Activated CD4-positive, alpha-beta T cell treated with anti-CD3 and anti-CD28 coated beads, Interleukin-2, Interleukin-4, amounts not matched to agents 100 ng/mL and 50 ng/mL, durations not matched to agents 16 hours and 8 hours (primary cell): ENCODE measurements at places on chromosomes 13 and 19.
A peak's percentile ranks its signal among the peaks of the same experiment; 100 is the strongest.

GRCh38 chr19:40251244-40251643 lies 24.8 kb upstream of the CCNP start:
- DNase-seq: no peak

GRCh38 chr13:94661406-94661805 lies 50.9 kb downstream of the SOX21 start:
- DNase-seq: no peak

DNA sequence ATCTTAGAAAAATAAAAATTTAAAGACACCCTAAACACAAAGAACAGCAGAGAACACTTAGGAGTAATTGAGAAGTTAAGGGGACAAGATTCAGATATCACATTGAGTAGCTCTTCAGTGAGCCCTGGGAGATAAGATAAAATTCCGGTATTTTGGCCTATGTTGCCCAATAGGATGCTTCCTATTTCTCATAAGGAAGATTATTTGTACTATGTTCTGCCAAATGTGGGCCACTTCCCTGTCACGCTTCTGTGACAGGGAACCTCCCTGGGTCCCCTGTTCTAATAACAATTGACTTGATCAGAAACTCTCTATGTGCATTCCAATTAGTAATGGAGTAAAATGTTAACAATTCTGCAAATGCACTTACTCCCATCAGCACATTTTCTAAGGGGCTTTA lies 310.7 kb downstream of the MYO16 start:
- no peak for DNase-seq

DNA sequence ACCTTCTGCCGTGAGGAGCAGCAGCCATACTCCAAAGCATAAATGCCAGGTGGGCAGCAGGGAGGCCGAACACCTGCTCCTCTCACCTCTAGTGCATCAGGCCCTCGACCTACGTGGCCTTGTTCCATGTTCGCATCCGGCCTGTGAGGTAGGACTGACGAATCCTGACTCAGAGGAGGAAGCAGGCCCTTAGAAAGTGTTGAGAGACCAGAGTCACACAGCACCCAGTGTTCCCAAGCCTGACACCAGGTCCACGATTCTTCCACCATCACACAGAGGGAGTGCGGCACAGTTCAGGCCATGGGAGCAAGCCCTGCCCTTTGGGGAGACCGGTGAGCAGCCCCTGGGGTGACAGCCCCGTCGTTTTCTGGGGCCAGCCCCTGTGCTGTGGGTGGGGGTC lies 14.7 kb downstream of the ATP12A start:
- DNase-seq: no peak

DNA sequence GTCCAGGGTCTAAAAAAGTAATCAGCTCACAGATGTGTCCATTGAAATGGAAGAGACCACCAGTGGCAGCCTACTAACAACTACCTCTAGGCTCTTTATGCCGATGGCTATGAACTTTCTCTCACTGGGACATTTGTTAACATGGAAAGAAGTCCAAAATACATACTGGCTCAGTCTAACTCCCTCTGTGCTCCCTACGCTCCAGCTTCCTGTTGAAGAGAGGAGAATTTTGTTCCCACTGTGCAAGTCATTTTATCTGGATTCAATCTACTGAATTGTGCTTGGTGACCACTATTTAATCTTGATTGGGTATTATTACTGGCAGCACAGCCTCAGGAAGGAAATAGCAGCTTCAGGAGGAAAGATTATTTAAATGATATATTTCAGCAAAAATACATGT lies 128.8 kb upstream of the ARGLU1 start:
- DNase-seq: no peak

DNA sequence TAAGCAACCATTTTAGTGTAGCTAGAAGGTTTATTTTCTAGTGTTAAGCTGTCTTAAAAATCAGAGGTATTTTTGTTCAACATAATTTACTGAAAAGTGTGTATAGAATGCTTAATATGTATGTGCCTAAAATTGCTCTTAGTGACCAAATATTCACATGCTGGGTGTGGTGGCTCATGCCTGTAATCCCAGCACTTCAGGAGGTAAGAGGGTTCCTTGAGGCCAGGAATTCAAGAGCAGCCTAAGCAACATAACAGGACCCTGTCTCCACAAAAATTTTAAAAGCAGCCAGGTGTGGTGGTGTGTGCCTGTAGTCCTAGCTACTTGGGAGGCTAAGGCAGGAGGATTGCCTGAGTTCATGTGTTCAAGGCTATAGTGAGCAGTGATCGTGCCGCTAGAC lies 120.9 kb upstream of the FRY start:
- no peak for DNase-seq

GRCh38 chr19:14148751-14149410 lies 12.5 kb upstream of the ASF1B start:
- no peak for DNase-seq

DNA sequence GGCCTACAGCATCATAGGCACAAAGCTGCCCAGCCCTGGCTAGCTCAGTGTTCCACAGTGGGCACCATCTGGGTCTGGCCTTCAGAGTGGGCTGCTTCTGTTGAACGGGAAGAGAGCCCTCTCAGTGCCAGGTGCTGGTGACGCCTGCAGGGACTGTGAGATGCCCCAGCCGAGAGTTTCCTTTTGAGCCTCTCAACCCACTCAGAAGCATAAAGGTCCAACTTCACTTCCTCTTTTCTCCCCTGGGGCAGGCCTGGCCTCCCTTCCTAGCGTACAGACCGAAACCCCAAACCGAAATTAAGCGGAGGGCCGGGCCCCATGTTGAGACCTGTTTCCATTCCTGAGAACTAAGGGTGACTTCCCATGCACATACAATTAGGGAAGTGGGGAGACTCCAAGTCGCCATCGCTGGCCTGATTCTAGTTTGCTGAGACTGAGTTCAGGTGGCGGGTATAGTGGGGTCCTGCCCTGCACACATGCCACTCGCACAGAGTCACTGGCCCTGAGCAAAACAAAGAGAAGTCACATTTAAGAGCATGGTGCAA lies 6.9 kb downstream of the RAB8A start:
- peak; percentile 89 for DNase-seq

DNA sequence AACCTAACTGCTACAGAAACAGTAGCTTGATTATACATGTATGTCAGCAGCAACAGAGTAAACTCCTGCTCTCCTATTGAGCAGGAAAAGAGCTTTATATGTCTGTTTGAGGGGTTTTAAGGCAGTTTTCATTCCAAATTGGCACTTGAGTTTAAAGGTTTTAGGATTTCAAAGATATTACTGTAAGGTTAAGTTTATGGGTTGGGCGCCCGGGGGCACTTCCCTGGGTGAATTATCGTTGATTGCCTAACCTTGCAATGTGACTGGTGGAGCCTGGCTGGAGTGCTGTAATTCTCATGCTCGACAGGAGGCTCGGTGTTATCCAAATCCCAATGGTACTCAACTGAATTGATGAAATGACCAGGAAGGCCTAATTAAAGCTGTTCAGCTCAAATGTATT lies 1586.1 kb downstream of the OLFM4 start:
- DNase-seq: no peak

DNA sequence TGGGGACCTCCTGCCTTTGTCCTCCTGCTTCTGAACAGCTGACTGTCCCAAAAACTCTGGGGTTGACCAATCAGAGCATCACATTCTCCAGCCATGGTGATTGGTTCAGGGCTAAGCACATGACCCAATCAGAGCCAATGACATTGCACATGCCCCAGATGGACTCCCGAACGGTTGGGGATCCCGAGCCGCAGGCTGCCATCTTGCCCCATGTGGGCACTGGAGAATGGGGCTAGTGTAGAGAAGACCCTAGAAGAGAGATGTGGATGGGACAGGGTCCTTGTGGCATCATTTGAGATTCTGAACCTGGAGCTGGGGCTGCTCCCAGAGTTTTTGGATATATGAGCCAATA lies 31.3 kb upstream of the PEPD start:
- no peak for DNase-seq

- DNase-seq: no peak
Observed at GRCh38 chr19:42436006-42436405, 6.7 kb downstream of the CXCL17 start.

- DNase-seq: no peak
Observed at GRCh38 chr19:30090963-30091362, 148.9 kb downstream of the URI1 start.

- DNase-seq: no peak
Observed at GRCh38 chr19:13930402-13930801, 7.8 kb downstream of the PODNL1 start.

DNA sequence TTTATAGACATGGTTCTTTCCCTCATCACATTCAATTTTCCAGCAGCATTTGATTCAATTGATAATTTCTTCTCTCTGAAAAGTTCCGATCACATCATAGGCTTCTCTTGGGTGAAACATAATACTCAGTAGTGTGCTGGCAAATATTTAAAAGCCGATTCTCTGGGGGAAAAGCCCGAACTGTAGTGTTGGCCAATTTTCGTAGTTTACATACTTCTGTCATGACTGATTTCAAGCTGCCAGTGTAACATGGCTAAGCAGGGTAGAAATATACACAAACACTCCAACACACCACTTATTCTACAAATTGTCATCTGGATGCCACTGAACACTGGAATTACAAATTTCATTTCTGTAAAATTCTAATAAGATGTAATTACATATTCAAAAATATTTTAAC lies 56.1 kb upstream of the FREM2 start:
- DNase-seq: no peak

- no peak for DNase-seq
Observed at GRCh38 chr13:79631051-79631659, 150.2 kb downstream of the NDFIP2 start.

DNA sequence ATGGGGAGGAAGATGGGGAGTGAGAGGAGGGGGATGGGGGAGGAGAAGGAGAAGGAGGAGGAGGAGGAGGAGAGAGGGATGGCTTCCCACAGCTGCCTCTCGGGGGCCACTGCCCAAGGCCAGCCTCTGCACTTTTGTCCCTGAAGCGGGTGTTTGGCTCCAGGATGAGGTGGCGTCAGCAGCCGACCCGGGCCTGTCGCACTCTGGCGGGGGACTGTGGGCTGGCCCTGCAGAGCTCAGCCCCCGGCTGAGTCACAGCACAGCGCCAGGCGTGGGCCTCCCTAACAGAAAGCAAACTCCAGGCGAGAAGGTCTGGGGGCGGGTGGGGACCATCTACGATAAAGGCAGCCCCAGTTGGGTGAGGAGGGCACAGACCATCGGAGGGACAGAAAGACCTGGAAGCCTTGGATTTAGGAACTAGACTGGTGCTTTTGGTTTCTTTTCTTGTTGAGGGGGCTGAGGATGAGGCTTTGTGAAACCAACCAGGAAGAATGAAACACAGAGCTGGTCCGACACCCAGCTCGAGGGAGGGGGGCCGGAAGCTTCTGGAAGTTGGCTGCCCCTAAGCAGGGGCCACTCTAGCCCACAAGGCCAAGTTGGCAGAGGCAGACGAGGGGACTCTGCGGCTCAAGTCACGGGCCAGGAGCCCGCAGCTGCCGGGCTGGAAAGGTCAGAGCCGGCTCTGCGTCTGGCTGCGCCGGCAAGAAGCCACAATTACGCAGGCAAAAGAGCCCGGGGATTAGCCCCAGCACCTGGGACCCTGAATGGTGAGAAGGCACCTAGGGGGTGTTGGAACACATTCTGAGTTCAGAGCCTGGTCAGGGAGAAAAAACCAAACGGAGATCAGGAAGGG lies 18.2 kb downstream of the LSM4 start:
- peak; percentile 88 for DNase-seq

GRCh38 chr19:7534531-7535046 lies 928 bp upstream of the PNPLA6 start:
- DNase-seq: peak; percentile 27

DNA sequence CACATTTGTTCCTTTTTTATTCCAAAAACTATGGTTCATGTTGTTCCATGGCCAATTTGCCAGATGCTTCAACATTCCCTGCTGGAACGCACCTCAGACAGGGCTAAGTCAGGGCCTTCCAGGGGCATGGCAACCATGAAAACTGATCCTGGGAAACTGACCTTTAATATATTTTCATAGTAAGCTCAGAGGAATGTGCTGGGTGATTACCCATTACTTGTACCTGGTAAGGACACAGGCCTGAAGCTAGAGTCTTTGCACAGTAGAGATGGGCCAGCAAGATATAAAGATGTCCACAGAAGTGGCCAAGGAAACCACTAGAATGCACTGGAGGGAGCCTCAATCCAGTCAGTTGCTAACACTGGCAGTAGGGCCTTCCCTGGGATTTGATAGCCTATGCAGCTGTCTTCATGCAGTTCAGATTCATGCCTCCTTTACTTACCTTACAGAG lies 353.1 kb downstream of the ENOX1 start:
- no peak for DNase-seq

DNA sequence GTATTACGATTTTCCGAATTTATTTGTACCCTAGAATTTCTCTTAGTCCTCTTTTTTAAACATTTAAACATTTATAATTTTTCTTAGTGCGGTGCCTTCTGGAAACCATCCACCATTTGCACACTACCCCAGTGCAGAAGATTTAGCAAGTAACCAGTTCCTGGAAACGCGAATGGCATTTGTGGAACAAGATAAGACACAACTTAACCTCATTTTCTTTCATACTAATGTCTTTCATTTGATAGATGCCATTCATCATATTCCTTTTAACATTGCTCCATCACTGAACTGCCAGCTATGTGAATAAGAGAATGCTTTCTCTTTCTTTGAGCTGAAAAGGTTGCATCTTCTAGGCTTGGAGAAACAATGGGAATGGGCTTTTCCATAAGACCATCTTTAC lies 6.8 kb downstream of the FRY start:
- DNase-seq: no peak

DNA sequence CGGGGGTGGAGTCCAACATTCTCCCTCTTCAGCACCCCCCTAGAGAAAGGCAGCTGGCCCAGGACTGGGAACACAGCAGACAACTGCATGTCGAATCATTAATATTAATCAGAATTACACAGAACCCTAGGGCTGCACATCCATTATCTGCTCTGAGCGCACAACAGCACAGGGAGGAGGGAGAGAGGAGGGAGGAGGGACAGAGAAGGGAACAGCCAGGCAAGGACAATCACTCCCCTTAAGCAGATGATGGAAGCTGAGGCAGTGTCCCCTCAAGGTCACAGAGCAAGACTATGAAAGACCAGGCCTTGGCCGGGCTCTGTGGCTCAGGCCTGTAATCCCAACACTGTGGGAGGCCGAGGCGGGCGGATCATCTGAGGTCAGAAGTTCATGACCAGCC lies 25.7 kb downstream of the TLE6 start:
- no peak for DNase-seq

DNA sequence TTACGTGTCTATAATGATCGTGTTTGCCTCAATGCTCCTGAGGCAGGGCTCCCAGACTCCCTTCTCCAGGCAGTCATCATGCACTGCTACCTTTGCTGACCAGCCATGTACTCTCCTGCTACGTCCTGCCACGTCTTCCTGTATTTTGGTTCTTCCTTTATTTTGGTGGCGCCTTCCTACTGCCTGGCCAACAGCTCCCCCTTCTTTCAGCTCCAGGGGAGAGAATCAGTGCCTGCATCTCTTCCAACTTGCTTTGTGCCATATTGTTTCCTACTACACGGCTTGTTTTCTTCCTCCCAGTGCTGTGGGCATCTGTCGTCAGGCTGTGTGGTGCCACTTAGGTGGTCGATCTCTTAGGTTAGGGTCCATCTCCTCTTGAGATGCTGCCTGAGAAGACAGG lies 96.2 kb downstream of the FGF9 start:
- DNase-seq: no peak

- no peak for DNase-seq
Observed at GRCh38 chr13:66558506-66558905, 671.6 kb downstream of the PCDH9 start.
